ENCODE measurements at places on chromosomes 16 and 17.

GRCh38 chr16:68524069-68524820, 14.8 kb upstream of the ZFP90 start:
- no peak for DNase-seq

GRCh38 chr16:82699260-82699659, 72.5 kb downstream of the CDH13 start:
- no peak for DNase-seq

DNA sequence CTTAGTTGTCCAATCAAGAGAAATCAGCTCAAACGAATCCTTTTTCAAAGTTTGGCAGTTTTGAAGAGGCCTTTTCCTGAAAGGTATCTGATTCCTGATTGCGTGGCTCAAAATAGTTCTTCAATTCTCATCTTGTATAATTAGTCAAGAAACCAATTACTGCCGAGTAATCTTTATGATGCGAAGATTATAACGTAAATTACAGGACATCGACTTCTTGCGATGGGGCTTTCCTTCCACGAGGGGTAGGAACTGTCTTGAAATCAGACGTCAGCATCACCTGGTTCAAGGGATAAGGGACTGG, 644 bp upstream of the ARL2BP start:
- no peak for DNase-seq

- DNase-seq: no peak
Observed at GRCh38 chr16:74465851-74466685, 44.8 kb upstream of the CLEC18B start.

- DNase-seq: no peak
Observed at GRCh38 chr17:49928837-49929475, 40.0 kb upstream of the DLX4 start.

GRCh38 chr17:15516150-15516549, 47.1 kb downstream of the TVP23C start:
- no peak for DNase-seq

DNA sequence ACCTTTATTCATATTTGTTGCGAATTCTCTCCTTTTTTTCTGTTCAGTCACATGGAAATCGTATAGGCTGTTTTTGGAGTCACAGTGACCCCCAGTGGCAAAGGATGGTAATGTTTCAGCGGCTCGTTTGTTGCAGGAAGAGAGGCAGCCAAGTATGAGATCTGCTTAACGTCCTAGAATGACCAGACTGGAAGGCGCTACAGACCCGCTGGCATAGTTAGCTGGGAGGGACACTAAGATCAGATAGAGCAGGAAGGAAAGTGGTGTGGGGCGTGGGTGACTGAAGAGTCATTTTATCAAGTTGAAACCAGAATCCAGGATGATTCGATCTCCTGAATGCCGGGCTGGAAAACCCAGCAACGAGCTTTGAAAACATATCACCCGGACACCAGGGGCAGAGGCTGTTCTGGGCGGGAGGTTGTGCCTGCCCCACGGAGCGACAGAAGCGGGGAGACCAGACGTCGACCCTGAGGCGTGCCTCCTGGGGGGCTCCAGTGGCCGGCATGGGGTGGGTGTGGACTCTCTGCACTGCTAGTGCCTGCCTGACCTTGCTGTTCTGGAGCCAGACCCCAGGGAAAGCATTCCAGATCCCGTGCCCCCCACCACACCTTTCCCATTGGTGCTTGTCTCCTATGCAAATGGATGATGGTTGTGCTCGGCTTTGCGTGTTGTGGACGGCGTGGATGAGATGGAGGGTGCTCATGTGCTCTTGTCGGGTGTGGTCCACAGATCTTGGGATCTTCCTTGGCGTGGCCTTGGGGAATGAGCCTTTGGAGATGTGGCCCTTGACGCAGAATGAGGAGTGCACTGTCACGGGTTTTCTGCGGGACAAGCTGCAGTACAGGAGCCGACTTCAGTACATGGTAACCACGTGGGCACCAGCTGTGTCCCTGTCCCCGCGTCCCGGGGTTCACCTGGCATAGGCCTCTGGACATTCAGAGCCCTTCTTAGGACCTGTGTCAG, 7.7 kb downstream of the IL34 start:
- peak; percentile 74 for DNase-seq

- no peak for DNase-seq
Observed at GRCh38 chr16:87048038-87048729, 269.0 kb downstream of the C16orf95 start.

DNA sequence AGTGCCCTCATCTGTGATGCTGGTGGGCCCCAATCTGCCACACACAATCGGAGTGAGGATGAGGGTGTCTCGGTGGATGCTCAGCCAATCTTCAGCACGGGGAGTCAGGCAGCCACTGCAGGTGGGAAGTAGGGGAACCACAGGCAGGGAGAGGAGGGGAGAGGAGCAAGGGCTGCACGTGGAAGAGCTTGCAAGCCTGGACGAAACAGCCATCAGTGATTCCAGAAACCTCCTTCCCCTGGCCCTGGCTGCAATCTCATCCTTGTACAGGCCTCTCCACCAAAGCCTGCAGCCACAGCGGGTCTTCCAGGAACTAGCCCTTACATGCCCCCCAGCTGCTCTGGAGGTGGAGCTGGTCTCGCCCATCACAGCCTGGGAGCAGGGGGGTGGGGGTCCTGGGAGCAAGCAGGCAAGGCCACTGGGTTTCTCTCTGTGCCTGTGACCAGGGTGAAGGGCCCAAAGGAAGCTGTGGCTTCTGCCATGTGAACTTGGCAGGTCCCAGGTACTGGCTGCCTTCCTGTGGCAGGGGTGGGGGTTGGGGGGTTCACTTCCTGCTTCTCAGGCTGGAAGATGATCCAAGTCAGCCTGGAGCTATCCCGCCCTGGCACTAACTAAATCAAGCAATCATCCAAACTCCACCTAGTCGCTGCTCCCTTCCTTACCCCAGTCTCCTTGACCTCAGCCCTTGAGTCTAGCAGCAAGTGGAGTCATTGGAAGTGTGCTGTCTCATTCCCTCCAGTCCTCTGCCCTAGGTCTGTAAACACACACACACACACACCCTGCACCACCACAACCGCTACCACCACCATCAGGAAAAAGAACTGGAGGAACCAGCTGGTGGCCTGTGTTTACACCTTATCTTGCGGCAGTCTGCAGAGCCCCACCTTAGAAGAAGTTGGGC, 29.4 kb upstream of the MLKL start:
- no peak for DNase-seq
